ENCODE measurements at places on chromosomes 5 and 9. TPM values are rescaled to one million over a fixed set of nuclear protein-coding genes. Genes with fewer than 3 reads are reported as not detected.

CARD9 gene
- total RNA-seq, result 0.33 TPM

LHX6 gene
- not detected for total RNA-seq

SPATA24 gene
- 4.3 TPM for total RNA-seq

PCDHGA3 gene
- 0.67 TPM for total RNA-seq

LMX1B gene
- total RNA-seq, result not detected

SLC34A1 gene
- total RNA-seq, result 0.15 TPM

NDUFA8 gene
- total RNA-seq, result 28.6 TPM

TMEM215 gene
- under 0.01 TPM for total RNA-seq

PTCD2 gene
- 12.4 TPM for total RNA-seq

NUTM2F gene
- total RNA-seq, result not detected

TBCA gene
- 86.7 TPM for total RNA-seq

UQCRQ gene
- 209 TPM for total RNA-seq

TRAF2 gene
- total RNA-seq, result 18.9 TPM

SNCB gene
- 0.36 TPM for total RNA-seq

RMND5B gene
- 21.4 TPM for total RNA-seq

ANKRD33B gene
- total RNA-seq, result not detected
